T-helper 9 cell (primary cell): ENCODE measurements at places on chromosomes 5 and 9.

- DNase-seq: no peak
Measured at GRCh38 chr9:34650816-34651215, 1.2 kb upstream of the IL11RA start.

- no peak for DNase-seq
Measured at GRCh38 chr5:123387313-123387712, 35.9 kb downstream of the CEP120 start.

GRCh38 chr5:180622910-180623309 lies 26.5 kb downstream of the FLT4 start:
- DNase-seq: no peak

DNA sequence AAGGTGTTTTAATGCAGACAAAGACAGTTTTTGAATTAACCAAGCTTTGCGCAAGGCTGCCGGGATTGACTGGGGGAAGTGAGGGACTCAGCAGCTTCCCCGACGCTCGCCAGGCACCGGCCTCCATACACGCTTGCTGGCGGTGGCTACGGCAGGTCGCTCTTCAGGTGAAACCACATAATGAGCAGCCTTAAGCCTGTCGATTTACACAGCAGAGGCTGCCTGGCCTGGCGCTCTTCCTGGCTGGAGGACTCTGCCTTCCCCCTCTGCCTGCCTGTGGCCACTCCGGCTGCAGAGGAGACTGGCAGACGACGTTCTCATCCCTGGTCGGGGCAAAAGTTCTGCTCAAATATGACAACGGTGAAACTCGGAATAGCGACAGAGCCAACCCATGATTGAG lies 9.0 kb upstream of the NOTCH1 start:
- no peak for DNase-seq

DNA sequence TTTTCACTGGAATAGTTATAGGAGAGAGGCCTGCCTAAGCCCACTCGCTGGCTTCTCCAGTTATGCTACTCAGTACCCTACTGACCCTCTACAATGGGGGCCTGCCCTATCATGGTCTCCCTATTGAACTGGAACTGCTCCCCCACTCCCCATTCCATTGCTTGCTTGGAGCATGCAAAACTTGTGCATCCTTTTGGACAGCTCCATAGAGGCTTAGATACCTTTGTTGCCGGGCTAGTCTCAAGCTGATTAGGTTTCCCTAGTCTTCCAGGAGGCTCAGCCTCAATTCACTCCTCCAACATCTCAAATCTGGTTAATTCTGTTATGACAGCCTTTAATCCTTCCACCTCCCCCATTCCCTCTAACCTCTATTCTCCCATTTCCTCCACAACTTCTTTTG lies 39.9 kb downstream of the KIF24 start:
- DNase-seq: no peak

- no peak for DNase-seq
Measured at GRCh38 chr9:89791754-89792153, 186.9 kb downstream of the GADD45G start.

- no peak for DNase-seq
Measured at GRCh38 chr9:3032898-3033297, 189.0 kb upstream of the PUM3 start.

DNA sequence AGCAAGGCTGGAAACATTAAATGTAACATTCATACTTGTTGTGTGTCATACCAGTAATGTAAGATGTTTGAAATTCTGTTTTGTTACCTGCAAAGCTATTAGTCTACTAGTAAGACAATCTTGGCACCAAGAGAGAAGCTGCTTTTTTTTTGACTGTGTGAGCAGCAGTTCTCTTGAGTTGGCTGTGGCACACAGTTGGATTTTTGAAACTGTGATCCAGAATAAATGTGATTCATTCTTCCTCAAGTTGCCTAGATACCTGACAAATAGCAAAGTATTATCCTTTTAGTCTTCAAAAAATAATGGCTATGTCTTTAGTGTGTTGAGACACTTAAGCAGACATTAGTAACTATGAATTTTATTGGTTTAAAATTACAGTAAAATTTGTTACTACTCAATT lies 57.2 kb upstream of the HAPLN1 start:
- no peak for DNase-seq

DNA sequence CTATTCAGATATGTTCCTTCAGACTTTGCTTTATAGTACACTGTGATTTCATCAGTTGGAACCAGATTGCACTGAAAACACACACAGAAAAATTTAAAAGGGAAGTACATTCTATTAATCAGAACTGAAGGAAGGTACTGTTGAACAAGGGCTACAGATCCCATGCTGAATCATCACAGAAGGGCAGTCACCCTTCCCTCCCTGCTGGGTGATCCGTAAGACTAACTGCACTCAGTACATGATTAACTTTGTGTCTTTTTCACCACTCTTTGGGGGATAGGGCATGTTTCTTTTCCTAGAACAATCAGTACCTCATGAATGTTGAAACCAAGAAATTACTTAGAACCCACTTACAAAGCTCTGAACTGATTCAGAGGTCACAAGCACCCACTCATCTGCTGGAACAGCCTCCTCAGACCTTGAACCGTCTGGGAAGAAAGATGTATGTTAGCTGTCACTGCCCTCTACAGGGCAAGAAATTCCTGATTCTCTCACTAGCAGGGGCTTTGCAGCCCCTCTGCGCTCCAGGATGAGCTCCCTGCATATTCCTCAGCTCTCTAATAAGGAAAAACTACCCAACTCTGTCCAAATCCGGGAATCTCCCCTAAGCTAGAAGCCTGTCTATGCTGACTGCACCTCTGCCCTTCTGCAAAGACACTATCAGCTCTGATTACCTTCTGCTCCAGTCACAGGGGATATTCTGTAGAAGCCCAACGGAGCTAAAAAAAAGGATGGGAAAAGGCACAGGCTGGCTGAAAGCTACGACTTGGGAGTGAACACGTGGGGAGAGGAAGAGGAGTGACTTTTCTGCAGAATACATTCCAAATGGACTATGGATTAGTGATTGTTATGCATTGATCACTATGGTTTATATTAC lies 51.0 kb downstream of the IARS1 start:
- DNase-seq: no peak

GRCh38 chr9:73441223-73441622 lies 289.6 kb downstream of the ANXA1 start:
- DNase-seq: no peak

DNA sequence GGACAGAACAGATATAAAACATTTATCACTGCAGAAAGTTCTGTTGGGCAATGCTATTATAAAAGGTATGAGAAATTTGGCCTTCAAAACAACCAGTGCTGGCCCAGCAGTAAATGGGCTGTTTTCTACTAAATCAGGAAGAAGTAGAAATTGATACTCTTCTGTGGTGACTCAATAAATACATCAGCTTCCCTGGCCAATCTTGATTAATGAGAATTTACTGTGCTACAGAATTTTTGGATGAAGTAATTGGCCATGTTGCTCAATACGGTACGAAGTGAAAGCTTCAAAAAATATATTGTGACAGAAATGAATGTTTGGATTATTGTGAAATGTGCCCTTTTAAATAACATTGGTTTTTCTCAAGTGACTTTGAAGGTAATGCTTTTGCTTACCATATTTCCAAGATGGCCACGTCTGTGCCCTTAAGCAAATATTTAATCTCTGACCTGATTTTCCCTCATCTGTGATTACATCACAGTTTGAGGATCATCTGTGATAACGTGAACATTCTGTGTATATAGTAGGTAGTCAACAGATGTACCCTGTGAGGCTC lies 4.2 kb downstream of the DNAJA1 start:
- DNase-seq: no peak

GRCh38 chr5:16457853-16458252 lies 7.7 kb downstream of the ZNF622 start:
- no peak for DNase-seq

GRCh38 chr9:86648828-86649170 lies 294.6 kb upstream of the TUT7 start:
- no peak for DNase-seq

GRCh38 chr5:122661496-122662180 lies 113.2 kb upstream of the SNX2 start:
- no peak for DNase-seq

DNA sequence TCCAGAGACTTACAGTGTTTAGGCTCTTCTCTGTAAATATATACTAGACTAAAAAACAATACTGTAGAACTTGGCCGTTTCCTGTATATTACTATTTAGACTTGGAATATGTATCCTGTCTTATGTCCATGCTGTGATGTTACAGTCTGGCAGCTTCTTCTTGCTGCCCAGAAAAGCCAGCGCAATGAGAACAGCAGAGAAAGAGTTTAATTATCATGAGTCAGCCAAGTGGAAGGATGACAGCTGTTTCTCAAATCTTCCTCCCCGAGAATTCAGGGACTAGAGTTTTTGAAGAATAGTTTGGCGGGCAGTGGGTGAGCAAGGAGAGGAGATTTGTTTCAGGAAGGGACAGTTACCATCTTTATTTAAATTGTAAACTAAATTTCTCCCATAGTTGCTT lies 37.5 kb downstream of the NAA35 start:
- no peak for DNase-seq

GRCh38 chr5:113806904-113807303 lies 293.4 kb downstream of the YTHDC2 start:
- no peak for DNase-seq

DNA sequence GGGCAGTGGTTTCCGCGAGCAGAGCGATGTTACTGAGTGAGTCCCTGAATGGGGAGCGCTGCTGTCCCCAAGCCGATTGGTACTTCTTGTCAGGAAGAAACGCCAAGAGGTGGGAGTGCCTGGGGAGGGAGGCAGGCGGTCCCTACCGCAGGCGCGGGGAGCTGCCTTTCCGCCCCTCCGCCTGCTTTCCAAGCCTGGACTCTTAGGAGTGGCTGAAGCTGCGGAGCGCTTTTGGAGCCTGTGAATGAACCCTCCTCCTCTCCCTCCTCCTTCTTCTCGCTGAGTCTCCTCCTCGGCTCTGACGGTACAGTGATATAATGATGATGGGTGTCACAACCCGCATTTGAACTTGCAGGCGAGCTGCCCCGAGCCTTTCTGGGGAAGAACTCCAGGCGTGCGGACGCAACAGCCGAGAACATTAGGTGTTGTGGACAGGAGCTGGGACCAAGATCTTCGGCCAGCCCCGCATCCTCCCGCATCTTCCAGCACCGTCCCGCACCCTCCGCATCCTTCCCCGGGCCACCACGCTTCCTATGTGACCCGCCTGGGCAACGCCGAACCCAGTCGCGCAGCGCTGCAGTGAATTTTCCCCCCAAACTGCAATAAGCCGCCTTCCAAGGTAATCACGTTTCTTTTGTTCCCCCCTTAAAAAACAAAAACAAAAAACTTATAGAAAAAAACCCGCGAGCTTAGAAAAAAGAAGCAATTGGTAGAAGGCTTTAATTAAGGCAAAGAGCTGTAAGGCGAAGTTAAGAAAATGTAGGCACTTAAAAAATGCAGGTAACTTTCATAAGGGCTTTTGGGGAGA lies at the start of gene VCAN:
VCAN (plus strand) TSS at position 340 of the 808 bp plus-strand sequence. CDS start 11,775 bp downstream, outside the sequence.
- no peak for DNase-seq

GRCh38 chr5:167071981-167072610 lies 1219.3 kb upstream of the WWC1 start:
- DNase-seq: no peak

GRCh38 chr5:52864371-52864770 lies 76.7 kb downstream of the ITGA1 start:
- no peak for DNase-seq

- no peak for DNase-seq
Measured at GRCh38 chr9:38079461-38080031, 10.5 kb upstream of the SHB start.
